ENCODE measurements at places on chromosomes 6 and 20.

- no peak for DNase-seq
Observed at GRCh38 chr6:114608091-114608490, 265.3 kb upstream of the HS3ST5 start.

GRCh38 chr20:47233333-47234188 is 122.9 kb downstream of the ZMYND8 start:
- DNase-seq, result no peak

DNA sequence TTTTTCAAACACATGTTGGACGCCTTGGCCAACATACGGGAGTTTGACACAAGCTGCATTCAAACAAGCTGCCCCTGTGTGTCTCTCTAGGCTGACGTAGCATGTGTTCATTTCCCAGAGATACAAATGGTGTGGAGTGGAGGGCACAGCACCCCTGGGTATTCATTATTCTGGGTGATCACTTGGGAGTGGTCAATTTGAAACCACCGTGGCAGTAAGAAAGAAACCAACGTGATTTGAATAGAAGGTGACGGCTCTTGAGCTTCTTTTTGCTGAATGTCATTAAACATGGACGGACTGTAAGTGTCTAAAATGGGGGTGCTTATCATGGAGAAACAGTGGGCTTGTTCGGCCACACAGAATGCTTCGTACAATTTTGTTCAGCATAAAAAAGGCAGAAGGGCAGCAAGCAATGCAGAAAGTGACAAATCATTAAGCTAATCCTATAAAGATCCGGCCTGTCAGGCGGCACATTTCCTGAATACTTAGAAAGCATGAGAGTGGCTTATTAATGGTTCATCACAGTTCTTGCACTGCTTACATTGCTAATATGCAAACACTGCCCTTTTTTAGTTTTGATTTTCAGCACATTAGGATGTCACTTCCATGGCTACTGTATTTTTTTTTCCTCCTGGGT is 1261.9 kb upstream of the CITED2 start:
- no peak for DNase-seq

GRCh38 chr20:10352934-10353824 is 80.8 kb downstream of the MKKS start:
- DNase-seq, result no peak

- DNase-seq, result no peak
Observed at GRCh38 chr6:45072016-45072415, 256.1 kb upstream of the RUNX2 start.

DNA sequence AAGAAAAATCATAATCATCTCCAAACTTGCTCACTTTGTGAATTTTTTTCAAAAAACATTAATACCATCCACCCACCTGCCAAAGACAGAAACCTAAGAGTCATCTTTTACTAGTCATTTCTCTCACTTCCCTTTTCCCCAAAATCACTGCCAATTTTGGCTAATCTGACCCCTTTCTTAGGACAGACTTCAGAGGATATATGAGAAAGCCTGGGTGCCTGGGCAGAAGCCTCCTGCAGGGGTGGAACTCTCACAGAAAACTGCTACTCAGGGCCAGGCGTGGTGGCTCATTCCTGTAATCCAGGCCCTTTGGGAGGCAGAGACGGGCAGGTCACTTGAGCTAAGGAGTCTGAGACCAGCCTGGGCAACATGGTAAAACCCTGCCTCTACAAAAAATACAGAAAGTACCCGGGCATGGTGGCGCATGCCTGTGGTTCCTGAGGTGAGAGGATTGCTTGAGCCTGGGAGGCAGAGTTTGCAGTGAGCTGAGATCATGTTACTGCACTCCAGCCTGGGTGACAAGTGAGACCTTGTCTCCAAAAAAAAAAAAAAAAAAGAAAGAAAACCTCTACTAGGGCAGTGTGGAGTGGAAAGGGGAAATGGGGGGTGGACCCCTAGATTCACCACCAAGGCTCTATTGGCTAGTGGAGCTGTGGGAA is 3.8 kb downstream of the DEK start:
- no peak for DNase-seq

DNA sequence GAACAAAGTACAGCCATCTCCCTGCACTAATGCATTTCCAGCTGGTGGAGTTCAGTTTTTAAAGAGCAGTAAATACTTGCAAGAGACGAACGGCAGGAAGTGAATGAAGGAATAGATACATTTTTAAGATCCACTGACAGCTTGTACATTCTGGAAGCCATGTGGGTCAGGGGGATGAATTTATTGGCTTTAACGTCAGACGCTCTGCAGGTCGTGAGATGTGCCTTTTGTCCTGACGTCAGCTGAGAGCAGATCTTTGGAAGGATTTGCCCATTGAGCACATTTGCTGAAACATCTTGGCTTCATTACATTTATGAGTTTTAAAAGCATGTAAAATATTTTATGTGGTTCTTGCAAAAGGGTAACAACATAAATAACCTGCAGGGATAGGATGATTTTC is 29.5 kb upstream of the SALL4 start:
- DNase-seq, result no peak

GRCh38 chr20:59010995-59011873 is 4.2 kb upstream of the CTSZ start:
- DNase-seq, result peak; percentile 29

DNA sequence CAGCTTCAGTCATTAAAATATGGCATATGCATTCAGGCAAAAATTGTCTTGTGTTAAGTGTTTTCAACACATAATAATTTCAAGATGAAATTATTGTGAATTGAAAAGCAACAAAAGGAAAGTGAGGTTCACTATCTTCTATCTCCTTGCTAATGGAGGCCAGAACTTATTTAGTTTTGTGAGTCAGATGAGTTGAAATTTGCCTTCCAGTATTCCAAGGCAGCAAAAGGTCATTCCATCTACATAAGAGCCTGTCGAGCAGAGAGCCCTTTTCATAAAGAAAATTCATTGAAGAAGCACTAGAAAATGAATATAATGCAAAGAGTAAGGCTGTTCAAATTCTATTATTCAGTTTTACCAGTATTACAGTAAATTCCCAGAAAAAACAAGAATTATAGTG is 274.3 kb downstream of the PLCB1 start:
- no peak for DNase-seq

GRCh38 chr6:71294121-71294523 is 5.5 kb downstream of the OGFRL1 start:
- DNase-seq, result peak; percentile 57

- no peak for DNase-seq
Observed at GRCh38 chr6:29478740-29479139, 9.0 kb downstream of the MAS1L start.

- DNase-seq, result no peak
Observed at GRCh38 chr6:127207591-127208120, 59.0 kb upstream of the RNF146 start.

DNA sequence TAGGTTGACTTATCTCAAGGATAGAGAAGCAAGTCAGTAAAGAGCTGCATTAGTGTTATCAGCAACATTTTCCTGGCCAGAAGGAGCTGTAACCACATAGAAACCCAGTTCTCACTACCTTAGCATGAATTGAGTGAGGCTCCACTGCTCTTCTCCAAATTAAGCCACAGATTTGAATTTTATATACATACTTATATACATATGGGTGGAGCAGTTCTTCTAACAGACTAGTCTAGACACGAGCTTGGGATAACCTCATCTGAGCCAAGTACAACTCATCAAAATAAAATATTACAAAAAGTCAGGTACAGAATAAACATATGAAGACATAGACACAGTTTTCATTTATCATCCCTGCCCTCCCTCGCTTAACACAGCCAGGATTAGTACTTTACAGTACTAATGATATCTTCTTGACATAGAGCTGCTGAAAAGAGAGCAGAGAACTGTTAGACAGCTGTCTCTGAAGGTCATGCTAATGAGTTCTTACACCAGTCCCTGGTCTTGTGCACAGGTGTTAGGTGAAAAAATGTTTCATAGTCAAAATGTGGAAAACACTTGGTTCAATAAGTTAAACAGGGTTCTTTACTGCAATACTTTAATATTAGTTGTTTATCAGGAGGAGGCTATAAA is 147.4 kb upstream of the HTR1E start:
- no peak for DNase-seq

- DNase-seq, result no peak
Observed at GRCh38 chr6:71333697-71334096, 45.1 kb downstream of the OGFRL1 start.

DNA sequence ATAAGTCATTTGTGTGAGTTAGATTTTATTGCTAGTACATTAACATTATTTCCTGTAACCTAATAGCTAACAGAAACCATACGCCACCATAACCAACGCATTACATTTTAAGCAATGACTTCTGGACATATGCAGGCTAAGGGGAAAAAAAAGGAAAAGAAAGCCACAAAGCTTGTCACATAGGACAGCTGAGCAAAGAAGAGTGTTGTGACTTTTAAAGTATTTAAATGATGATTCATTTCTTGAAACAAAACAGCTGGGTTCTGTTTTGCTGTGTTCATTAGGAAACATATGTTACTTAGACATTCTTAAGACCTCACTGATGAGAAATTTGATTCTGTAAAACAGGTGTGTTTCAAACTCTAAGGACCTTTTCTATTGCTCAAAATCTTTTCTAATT is 171.4 kb downstream of the COL9A1 start:
- DNase-seq, result no peak

DNA sequence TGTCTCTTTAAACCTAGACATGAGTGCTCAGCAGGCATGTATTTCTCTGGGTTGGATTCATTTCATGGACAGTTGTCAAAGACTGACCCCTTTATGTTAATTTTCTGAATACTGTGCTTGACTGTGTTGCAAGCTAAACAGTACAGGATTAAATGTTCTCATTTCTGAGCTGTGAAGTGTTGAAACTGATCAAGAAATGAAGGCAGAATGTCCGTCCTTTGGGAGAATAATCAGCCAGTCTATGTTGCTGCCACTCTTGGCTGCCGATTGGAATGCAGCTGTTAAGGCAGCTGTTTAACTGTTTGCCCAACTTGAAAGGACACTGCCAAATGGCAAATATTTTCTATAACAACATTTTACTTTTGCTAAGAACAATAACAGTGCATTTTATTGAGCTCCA is 87.3 kb downstream of the CEP57L1 start:
- peak; percentile 55 for DNase-seq

GRCh38 chr6:166996406-166996805 is 2.8 kb upstream of the CEP43 start:
- no peak for DNase-seq

- no peak for DNase-seq
Observed at GRCh38 chr20:62816031-62816883, 593 bp upstream of the COL9A3 start.

Data from Ammon's horn (tissue), 1 donor.